Iris pigment epithelial cell (primary cell): ENCODE measurements at places on chromosomes 11 and 22.

- peak; percentile 98 for DNase-seq
These were observed 148.4 kb downstream of the ME3 start for GRCh38 chr11:86523738-86524619.

- DNase-seq = no peak
These were observed 4.0 kb downstream of the SLCO2B1 start for GRCh38 chr11:75154646-75155569.

DNA sequence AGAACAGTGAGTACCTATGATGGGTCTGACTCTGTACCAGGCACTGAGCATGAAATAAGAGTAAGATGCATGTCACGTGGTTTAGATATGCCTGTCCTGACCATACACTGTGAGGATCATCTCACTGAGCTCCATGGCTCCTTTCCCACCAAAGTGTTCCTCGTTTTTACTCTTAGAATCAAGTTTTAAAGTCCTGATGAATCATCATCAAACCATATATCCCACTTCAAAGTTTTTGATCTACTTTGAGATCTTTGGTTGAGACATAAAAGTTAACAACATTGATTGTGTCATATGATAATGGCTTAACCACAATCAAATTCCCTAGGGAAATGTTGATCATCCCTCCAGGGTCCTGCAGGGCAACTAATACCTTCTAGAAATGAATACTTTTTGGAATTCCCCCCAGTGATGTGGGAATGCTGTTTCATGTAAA is 12.8 kb downstream of the ETS1 start:
- peak; percentile 34 for DNase-seq

DNA sequence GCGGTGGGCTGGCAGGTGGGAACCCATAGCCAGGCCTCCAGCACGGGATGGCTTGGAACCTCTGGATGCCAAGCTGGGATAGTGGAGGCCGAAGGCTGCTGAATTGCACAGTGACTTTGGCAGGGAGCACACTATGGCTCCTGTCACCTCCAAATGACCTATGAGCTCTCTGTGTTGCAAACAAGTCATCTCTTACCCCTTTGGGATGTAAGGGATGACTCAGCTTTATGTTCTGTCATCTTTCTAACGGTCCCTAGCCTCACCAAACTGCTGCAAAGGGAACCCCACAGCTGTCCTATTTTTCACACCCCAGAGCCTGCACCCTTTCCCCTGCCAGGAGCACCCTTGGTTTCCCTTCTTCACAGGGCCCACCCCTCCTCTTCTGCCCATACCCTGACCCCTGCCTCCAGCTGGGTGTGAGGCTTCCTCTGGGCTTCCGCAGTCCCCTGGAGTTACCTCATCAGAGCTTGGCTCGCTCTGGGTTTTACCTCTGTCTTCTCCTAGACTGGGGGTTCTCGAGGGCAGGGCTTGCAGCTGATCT is 2.7 kb upstream of the SCUBE1 start:
- DNase-seq = no peak

GRCh38 chr11:10663990-10664389 is 29.6 kb downstream of the IRAG1 start:
- no peak for DNase-seq

GRCh38 chr11:131499199-131499598 is 128.8 kb downstream of the NTM start:
- DNase-seq = no peak

DNA sequence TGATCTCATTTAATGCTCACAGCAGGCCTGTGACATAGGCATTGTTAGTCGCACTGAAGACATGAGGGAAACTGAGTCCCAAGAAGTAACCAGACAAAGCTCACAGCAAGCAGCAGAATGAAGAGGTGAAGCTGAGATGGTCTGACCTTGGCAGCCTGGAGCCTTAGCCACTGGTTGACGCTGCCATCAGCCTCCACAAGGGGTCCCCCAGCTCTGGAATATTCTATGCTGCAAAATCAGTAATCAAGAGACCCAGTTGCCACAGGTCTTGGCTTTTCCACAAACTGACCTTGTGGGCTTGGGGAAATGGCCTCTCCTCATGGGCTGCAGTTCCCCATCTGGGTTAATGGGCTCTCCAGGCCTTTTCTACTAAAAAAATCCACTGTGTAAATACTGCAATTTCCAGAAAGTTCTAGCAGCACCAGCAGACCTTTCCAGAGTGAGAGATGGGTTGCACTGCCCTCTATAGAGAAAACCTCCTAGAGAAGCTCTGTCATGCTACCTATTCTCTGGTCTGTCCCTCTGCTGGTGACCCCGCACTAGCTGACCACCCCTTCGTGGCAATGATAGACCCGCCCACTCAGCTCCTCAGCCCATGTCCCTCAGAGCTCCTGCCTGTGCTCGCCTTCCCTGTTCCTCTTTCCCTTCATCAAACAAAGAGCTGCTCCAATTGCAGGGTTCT is 22.6 kb upstream of the ISX start:
- DNase-seq = no peak

DNA sequence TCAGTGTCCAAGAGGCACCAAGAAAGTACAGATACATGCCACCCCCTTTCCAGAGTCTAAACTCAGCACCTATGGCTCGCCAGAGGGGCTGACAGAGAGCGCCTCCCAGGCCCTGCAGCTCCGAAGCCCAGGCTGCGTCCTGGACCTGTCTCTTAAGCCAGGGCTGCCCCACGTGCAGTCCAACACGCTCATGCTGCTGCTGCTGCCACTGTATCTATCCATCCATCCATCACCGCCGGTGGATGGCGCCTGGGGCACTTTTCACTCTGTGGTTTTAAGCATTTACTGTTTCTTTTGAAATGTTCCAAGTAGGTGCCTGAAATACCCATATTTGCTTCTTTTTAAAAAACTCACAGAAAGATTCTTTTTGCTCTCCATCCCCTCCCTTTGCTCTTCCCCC is 41.8 kb downstream of the MACROD1 start:
- DNase-seq = no peak

DNA sequence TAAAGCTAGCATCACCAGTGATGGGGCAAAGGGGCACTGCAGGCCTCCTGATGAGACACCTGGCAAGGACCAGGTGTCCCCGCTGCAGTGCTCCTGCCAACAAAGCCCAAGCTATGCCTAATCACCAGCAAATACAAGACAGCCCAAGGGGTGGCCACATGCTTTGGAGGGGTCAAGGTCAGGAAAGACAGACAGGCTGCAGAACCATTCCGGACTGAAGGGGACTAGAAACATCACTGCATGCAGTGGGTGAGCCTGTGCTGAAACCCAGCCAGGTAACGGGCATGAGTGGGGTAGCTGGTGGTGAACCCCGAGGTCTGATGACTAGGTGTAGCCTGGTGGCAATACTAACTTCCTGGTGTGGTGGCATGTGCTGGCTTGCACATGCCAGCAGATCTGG is 111.1 kb downstream of the MED15 start:
- no peak for DNase-seq

DNA sequence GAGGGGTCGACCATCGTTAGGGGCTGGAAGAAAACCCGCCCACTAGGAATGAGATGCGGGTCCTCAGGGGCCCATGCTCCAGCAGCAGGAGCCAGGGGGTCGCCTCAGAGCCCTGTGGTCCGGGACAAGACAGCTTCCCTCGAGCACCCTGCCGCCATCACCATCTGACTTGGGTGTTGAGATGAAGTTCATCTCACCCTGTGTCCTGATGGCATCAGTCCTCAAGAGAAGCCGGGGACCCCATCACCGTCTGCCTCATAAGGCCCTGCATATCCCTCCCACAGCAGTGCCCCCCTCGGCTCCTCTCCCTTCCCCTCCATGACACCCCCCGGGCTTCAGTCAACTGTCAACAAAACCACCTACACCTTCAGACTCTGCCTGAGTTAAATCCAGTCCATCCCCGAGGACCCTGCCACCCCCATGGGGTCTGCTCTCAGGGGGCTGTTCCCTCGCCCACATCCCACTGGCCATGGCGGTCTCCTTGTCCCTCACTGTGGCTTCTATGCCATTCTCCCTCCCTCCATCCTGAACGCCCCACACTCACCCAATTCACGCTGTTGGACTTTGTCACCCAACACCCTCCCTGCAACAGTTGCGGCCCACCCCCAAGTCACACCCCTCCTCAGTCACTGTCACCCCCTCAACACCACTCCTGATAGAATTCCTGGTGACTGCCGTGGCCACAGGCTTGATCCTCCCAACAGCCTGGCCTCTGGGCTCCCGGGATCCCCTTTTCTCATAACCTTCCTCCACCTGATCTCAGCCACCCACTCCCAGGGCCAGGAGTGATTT is 87.7 kb upstream of the RTL6 start:
- DNase-seq = no peak

GRCh38 chr11:110339456-110340250 is 43.2 kb upstream of the RDX start:
- DNase-seq = no peak

- no peak for DNase-seq
These were observed 10.5 kb downstream of the IGSF22 start for GRCh38 chr11:18715476-18715875.

DNA sequence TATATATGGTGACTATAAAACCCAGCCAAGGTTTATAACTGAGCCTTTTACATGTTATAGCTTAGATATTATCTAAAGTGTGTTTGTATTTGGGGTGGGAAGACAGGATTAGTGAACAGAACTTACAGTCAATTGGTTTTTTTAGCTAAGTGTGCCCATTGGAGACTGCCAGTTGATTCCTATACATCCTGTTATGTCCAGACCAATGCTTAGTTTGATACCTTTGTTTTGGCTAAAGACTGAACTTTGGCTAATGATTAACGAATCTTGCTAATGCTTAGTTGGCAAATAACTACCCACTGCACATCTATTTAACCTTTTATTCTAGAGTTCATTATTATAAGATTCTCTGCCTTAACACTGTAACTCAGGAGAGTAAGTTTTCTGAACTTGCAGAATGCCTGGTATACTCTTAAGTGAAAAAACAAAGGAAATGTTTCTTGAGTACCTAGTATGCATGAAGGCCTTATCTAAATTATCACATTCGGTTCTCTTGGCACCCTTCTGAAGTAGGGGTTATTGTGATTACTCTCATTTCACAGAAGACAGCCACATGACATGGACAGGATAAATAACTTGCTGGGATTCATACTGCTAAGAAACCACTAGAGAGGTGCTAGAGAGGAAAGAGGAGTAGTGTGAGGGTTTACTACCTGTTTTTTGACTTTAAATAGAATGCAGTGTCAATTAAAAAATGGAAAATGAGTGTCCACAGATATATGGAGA is 54.0 kb downstream of the KREMEN1 start:
- no peak for DNase-seq

DNA sequence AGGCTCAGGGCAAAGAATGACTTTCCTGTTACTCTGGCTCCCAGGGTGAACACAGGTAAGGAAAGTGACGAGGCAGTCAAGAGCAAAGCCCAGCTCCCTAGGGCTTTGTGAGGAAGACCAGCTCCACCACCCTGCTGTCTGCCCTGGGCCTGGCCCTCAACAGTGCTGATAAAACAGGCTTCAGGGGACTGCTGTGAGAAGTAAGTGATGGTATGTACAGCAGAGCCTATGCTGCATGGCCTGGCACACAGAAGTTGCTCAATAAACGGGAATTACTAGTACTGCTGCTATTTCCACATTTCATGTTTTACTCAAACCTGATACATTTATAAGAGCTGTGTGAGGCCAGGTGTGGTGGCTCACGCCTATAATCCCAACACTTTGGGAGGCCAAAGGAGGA is 50.3 kb downstream of the MICAL3 start:
- DNase-seq = peak; percentile 54

DNA sequence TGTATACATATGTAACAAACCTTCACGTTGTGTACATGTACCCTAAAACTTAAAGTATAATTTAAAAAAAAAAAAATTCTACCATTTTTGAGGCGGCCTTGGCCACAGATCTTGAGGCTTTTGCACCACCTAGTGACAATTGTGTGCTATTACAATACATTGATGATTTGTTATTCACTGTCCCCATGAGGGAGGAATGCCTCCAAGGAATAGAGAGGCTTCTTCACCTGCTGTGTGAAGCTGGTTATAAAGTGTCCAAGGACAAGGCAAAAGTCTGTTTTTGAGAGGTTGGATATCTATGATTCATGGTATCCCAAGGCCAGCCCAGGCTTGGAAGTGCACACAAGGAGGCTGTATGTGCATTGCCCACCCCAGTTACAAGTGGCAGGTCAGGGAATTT is 30.7 kb downstream of the SLC22A25 start:
- peak; percentile 1 for DNase-seq

DNA sequence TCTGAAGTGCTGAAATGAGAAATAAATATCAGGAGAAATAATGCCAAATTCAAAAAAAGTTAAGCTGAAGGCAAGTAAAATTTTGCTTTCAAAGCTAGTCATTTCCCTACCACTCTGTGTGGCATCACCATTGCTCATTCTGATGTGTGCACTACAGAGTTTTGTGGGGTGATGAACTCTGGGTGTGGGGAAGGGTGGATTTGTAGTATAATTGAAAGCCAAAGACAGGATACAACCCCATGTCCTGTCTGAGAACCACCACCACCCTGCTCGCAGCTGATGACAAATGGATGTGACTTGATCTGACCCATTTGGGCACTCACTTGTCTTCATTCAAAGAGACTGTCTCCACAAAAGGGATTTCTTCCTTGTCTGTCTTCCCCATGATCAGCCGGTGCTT is 19.3 kb upstream of the TMEM9B start:
- DNase-seq = no peak

- DNase-seq = no peak
These were observed 7.7 kb downstream of the TNNT3 start for GRCh38 chr11:1927026-1927847.
